ENCODE measurements at places on chromosomes 12 and 14.
A peak's percentile ranks its signal among the peaks of the same experiment; 100 is the strongest.

DNA sequence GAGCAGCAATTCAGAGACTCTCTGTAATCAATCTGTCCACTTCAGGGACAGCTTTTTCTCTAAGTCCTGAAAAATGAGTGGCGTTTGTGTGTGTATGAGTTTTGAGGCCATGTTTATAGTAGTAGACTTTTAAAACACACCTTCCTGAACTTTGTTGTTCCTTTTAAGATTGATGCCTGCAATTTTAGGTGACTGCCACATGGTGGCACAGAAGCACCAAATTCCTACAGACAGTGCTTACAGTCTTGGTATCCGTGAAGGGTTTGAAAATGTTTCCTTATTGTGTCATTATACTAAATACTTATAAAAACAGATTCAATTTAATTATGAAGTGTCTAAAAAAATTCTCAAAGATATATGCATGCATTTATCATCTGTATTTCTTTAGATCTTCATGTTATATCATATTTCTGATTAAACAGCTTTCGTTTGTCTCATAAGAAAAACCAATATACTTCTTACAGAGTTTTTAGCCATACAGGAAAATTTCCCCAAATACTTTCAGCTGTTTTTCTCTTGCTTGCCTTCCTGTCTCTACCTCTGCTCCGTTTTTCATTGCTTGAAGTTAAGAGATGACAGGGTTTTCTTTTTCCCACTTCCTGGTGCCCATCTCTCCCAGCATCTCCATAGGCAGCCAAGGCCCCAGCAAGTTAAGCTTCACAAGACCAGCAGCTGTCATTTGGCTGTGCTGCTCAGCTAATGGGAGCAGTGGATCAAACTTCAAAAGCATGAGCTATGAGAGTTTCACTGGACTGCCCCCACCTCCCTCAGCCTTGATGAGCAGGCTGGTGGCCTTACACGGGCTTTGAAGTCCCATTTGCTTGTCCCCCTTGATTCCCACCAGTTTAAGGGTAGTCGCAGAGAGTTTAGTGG lies 259.6 kb downstream of the AKAP6 start:
- no peak overlapping the region for H3K27ac ChIP-seq
- no peaks in the 10 kb centered on the region for H3K27me3 ChIP-seq
- H3K4me3 ChIP-seq: no peak overlapping the region
- DNase-seq: no peak
- no peaks in the 10 kb centered on the region for H3K4me1 ChIP-seq
- H3K36me3 ChIP-seq: no peaks in the 10 kb centered on the region

GRCh38 chr12:82176761-82177490 lies 181.3 kb downstream of the CCDC59 start:
- H3K27me3 ChIP-seq: no peaks in the 10 kb centered on the region
- no peak for DNase-seq
- no peak overlapping the region for H3K27ac ChIP-seq
- no peaks in the 10 kb centered on the region for H3K36me3 ChIP-seq

GRCh38 chr14:38046160-38046559 lies 161.5 kb upstream of the SSTR1 start:
- DNase-seq: no peak
- no peaks in the 10 kb centered on the region for H3K27me3 ChIP-seq
- no peaks in the 10 kb centered on the region for H3K36me3 ChIP-seq
- H3K4me1 ChIP-seq: peaks cover 5% of the 10 kb centered on the region
- H3K27ac ChIP-seq: no peak overlapping the region

DNA sequence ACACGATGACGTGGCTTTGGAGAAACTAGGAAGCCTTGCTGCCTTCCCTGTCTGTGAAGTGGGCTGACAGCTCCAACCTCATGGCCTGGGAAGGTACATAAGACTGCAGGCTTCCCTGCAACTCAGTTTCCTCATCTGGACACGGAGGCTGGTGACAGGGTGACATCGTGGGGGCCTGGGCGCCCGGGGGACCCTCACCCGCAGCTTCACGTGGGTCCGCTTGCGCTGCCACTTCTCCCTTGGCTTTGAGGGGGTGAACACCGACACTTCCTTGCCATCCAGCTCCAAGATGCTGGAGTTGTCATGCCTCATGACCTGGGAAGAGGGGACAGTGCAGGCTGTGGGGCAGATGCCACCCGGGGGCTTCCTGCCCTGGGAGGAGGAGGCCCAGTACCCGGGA lies 7.6 kb downstream of the ARL6IP4 start:
- H3K4me3 ChIP-seq: no peak overlapping the region
- no peak for DNase-seq
- peaks cover 20% of the 10 kb centered on the region for H3K4me1 ChIP-seq
- no peaks in the 10 kb centered on the region for H3K27me3 ChIP-seq
- peaks cover 27% of the 10 kb centered on the region for H3K36me3 ChIP-seq

- peak within 1 kb of the TSS; percentile 90 for H3K27ac ChIP-seq
- H3K36me3 ChIP-seq: no peaks in the 10 kb centered on the region
- H3K4me1 ChIP-seq: peaks cover 78% of the 10 kb centered on the region
- DNase-seq: no peak
- peak within 1 kb of the TSS; percentile 100 for H3K4me3 ChIP-seq
Measured at GRCh38 chr12:6341417-6342139, at the start of gene TNFRSF1A. Gene TNFRSF1A, minus strand, starts transcription at chr12:6342076. Its CDS starts 262 bp downstream, at chr12:6341814.

- H3K4me3 ChIP-seq: no peak overlapping the region
- H3K4me1 ChIP-seq: no peaks in the 10 kb centered on the region
- DNase-seq: no peak
Measured at GRCh38 chr12:115708801-115709200, 568.7 kb downstream of the MED13L start.

DNA sequence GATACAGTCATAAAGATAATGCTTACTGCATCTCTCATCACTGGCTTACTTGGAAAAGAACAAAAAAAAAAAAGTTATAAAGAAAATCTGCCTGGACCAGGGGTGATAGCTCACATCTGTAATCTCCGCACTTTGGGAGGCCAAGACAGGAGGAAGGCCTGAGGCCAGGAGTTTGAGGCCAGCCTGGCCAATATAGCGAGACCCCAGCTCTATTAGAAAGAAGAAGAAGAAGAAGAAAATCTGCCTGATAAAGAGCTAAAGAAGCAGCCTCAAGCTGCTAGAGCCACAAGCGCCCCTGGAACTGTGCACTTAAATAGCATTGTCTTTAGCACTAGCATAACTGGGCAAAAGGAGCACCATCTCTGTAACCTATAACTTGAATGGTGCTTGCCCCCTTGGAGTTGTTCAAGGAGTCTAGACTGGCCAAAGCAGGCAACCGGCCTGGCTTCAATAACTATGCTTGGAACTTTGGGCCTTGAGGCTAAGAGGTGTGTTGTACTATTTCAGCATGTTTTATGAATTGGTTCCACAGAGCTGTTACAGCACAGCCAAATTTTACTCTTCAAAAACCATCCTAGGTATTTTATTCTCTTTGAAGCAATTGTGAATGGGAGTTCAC lies 53.2 kb downstream of the SINHCAF start:
- no peak for DNase-seq
- H3K27ac ChIP-seq: no peak overlapping the region
- H3K36me3 ChIP-seq: peaks cover 11% of the 10 kb centered on the region
- no peaks in the 10 kb centered on the region for H3K4me1 ChIP-seq

DNA sequence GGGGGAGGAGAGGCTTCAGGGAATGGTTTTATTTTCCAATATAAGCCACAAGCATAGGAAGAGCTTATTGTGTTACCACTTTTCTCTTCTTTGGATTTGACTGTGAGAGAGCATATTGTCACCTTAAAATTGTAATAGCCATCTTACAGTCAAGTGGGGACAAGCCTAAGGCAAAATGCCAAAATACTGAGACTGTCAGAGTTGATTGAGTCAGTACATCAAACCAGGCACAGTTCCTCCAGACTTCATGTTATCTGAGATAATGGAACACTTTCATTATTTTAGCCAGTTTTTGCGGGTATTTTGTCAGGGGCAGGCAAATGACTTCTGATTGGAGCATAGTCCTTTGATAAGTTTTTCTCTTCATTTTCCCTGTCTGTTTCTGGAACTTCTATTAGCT lies 19.5 kb upstream of the NUBPL start:
- no peaks in the 10 kb centered on the region for H3K36me3 ChIP-seq
- DNase-seq: no peak
- H3K4me3 ChIP-seq: no peak overlapping the region
- no peaks in the 10 kb centered on the region for H3K27me3 ChIP-seq

GRCh38 chr12:89801284-89801683 lies 92.6 kb upstream of the ATP2B1 start:
- no peak overlapping the region for H3K27ac ChIP-seq
- H3K4me3 ChIP-seq: no peak overlapping the region
- no peak for DNase-seq
- no peaks in the 10 kb centered on the region for H3K36me3 ChIP-seq
- no peaks in the 10 kb centered on the region for H3K27me3 ChIP-seq
- H3K4me1 ChIP-seq: no peaks in the 10 kb centered on the region

DNA sequence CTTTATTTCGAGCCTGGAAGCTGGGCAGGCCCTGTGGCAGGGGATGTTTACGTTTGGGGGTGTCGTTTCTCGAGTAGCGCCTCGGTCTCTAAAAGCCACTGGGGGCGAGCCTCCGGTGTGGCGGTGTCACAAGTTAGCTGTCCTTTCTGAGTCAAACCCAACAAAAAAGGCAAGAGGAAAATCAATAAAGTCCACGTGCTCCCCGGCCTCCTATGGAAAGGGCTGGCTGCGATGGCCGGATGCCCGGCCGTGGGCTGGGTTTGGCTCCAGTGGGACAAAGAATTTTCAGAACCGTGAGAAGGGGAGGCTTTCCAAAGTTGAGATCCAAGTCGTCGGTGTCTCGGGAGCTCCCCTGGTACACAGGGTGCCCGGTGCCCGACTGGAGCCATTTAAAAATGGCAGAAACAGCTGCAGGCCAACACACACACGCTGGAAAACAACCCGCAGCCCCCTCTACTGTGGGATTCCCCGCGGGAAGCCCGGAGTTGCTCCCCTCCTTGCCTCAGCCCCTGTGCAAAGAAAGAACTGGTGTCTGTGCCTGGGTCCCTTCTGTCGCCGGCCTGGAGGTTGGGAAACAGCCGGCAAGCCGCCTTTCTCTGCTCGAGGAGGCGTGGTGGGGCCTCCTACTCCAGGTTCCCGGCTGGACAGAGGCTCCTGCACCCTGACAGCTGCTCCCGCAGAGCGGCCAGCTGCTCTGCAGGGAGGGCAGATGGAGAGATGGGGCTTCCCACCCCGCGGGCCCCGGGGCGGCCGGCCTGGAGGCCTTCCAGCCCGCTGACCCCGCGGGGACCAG lies 1.9 kb downstream of the BCL7A start:
- H3K36me3 ChIP-seq: no peaks in the 10 kb centered on the region
- no peak for DNase-seq
- peak overlapping the region; percentile 60 for H3K4me3 ChIP-seq
- H3K27ac ChIP-seq: no peak overlapping the region

DNA sequence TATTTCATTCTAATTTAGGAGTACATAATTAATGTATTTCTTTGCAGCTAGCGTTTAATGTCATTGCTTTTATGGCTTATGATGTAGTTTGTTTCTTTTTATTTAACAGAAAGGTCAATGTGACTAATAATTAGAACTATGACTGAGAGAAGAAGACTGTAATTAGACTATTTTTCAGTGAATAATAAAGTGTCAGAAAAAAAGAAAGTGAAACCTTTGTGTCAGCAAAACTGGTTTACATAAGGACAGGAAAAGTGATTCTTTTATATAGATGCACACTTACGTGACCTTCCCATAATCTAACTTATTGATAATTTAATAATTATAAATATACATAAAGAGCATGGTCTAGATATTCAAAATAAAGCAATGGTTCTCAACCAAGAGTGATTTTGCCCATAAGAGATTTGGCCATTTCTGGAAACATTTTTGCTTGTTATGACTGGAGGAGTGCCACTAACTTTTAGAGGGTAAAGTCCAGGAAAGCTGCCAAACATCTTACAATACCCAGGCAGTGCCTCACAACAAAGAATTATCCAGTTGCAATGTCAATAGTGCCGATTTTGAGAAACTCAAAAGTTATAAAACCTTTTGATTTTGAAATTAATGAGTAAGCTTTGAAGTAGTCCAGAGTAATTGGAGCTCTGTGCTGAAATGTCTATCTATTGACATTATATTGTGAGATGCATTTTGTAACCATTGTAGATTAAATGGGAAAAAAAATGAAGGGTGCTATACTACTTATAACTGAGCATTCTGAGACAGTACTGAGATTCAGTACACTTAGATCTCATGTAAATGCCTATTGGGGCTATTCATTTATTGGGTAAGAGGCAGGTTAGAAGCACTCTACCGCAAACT lies 227.1 kb downstream of the C12orf50 start:
- H3K36me3 ChIP-seq: no peaks in the 10 kb centered on the region
- no peak overlapping the region for H3K27ac ChIP-seq
- DNase-seq: no peak
- H3K27me3 ChIP-seq: no peaks in the 10 kb centered on the region
- no peak overlapping the region for H3K4me3 ChIP-seq
- no peaks in the 10 kb centered on the region for H3K4me1 ChIP-seq

DNA sequence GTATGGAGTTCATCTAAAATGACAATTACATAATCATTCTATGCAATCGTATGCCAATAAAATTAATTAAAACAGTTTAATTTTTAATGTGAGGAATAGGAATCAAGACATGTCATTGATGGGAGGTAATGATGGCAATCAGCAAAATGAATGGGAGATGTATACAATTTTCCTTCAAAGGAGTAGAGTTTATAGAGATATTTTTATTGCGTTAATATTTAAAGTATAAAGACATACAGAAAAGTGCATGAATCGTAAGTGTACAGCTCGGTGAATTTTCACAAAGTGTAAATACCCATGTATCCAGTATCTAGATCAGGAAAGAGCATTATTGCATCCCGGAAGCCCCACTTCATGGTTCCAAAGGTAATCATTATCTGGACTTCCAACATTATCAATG lies 1.2 kb downstream of the MIPOL1 start:
- no peaks in the 10 kb centered on the region for H3K36me3 ChIP-seq
- no peak overlapping the region for H3K4me3 ChIP-seq
- no peak for DNase-seq

DNA sequence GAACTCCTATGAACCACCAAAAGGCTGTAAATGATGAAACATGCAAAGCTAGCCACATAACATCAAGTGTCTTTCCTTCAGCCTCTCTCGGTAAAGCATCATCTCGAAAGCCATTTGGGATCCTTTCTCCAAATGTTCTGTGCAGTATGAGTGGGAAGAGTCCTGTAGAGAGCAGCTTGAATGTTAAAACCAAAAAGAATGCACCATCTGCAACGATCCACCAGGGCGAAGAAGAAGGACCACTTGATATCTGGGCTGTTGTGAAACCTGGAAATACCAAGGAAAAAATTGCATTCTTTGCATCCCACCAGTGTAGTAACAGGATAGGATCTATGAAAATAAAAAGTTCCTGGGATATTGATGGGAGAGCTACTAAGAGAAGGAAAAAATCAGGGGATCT lies 61.2 kb downstream of the ATG14 start:
- no peaks in the 10 kb centered on the region for H3K27me3 ChIP-seq
- no peak for DNase-seq
- peaks cover 21% of the 10 kb centered on the region for H3K36me3 ChIP-seq
- no peak overlapping the region for H3K4me3 ChIP-seq
- H3K4me1 ChIP-seq: peaks cover 27% of the 10 kb centered on the region

GRCh38 chr14:100891051-100891450 lies 12.5 kb downstream of the RTL1 start:
- no peaks in the 10 kb centered on the region for H3K36me3 ChIP-seq
- no peaks in the 10 kb centered on the region for H3K4me1 ChIP-seq
- no peak for DNase-seq
- H3K27me3 ChIP-seq: no peaks in the 10 kb centered on the region
- no peak overlapping the region for H3K27ac ChIP-seq
- H3K4me3 ChIP-seq: no peak overlapping the region
